T-helper 2 cell (primary cell): ENCODE measurements at places on chromosomes 1 and 21.

GRCh38 chr1:82388679-82389078, 587.9 kb downstream of the ADGRL2 start:
- DNase-seq: no peak

- no peak for DNase-seq
Observed at GRCh38 chr1:216824511-216824910, 101.3 kb upstream of the ESRRG start.

GRCh38 chr21:34579411-34579810, 35.5 kb downstream of the RCAN1 start:
- DNase-seq: no peak

DNA sequence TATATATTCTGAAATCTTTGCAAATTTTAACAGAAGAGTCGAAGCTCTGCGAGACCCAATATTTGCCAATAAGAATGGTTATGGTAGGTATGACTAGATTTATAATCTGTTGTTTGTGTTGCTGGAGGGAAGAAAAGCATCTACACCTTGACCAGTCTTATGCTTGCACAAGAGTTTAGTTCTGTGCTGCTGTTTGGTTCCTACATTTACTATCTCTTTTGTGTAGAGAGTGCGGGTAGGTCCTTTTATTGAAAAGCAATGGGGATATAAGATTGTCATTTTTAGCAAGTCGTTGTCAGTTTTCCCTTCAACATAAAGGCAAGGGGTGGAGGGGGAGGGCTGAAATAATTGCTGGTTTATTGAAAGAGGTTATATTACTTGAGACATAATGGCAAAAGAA, 396 bp downstream of the ELAVL4 start:
- DNase-seq: no peak

GRCh38 chr1:241048622-241049021, 308.4 kb downstream of the RGS7 start:
- DNase-seq: no peak

DNA sequence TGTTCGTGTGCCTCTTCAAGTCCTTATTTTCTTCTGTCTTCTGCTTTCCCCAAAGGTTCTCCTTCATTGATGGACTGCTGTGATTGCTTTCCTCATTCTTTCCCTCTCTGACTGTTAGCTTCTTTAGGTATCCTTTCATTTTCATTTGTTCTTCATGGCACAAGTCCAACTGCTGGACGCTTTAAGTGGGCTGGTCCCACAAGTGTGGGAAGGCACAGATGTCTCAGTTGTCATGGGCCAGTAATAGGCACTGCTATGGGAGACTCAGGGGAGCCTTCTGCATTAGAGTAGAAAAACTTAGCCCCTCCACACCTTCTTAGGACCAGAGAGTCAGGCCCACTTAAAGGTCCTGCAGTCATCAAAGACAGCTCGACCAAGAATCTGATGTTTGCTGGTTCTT, 122.3 kb upstream of the C1orf105 start:
- DNase-seq: no peak

DNA sequence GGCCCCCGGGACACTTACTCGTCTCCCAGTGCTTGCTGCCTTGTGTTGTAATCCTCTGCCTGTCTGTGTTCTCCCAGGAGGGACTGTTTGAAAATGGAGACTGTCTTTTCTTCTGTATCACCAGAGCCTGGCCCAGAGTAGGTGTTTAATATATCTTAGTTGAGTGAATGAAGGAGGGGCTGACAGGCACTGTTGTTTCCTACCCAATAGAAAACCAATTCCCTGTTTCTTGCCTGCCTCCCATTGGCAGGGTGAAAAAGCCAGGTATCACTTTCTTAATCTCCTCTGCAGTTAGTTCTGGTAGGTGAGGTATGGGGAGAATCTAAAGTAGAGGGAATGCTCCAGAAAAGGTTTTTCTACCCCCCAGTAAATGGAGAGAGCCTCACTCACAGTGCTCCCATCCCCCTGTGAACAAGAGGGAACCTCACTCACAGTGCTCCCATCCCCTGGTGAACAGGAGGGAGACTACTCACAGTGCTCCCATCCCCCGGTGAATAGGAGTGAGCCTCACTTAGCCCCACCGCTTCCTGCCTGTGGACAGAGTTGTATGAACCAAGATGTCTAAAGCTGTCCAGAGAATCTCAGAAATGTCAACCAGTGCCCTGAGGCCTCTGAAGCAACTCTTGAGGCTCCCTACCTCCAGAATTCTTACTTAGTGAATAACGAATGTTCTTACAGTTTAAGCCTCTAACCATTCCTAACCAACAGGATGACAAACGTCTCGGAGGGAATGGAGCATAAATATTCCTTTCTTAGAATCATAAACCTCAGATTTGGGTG, at the start of gene GJA5:
Gene GJA5, minus strand, starts transcription at position 122 of the 780 bp plus-strand sequence. CDS start 1,364 bp downstream, outside the sequence.
- DNase-seq: no peak

- DNase-seq: no peak
Observed at GRCh38 chr21:39523399-39523798, 71.6 kb downstream of the SH3BGR start.

DNA sequence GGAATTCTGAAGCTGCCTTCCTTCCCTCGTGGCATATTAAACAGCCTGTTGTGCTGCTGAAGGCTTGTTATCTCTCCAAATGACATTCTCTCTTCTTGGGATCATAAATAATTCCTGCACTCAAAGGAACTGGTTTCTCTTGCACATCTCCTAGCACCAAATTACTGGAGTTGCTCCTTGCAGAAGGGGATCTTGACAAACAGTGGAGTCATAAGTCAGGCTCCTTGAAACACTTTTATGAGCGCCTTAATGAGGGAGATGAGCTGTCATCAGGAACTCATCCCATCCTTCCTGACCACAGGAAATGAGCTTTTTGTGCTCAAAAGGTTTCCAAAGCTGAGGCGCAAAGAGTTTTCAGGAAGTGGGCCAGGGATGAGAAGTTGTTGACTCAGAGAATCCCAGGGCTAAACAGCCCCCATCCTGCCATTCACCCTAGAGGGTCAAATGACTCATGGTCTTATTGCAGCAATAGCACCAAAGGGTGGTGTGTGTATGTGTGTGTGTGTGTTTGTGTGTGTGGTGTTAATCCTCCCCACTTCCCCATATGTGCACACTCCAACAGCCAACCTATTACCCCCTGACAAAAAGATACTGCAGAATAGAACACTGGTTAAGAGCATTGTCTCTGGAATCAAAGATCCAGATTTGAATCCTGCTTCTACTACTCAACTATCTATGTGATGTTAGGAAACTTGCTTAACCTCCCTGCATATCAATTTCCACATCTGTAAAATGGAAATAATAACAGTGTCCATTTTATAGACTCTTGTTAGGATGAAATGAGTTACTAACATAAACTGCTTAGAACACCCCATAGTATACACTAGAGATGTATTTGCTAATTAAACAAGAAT, 2.8 kb upstream of the PHC2 start:
- no peak for DNase-seq

DNA sequence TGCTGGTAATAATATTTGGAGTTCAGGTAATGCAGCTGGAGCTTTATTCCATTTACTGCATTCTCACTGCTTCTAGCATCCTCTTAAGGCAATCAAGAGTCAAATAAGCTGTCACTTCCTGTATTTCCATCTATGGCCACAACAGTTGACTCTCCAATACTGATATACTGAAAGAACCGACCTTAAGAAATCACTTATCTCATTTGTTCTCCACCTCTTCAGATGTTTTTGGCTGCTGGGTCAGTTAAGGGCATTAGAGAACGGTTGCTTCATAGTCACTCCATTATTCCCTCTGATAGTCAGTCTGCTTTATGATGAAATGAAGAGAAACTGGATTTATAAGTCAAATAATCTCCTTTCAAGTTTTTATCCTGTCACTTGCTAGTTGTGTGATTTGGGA, 14.2 kb upstream of the RGS4 start:
- no peak for DNase-seq
